ENCODE measurements at places on chromosomes 3 and 15.

DNA sequence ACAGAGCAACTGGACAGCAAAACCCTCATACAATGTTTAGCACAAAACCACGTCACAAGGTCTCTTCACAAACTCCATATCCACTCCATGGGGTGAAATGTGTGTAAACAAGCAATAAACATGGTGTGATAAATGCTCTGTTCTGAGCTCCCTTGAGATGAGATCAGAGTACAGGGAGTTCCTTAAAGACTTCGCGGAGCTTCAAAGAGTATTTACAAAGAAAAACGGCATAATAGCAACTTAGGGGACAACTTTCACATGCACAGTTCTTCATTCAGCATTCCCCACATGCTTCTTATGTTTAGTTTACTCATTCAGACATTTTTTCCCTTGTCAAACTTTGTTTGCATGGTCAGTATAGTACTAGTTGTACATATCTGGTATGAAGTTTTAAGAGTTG, 52.5 kb upstream of the SUCLG2 start:
- no peaks in the 10 kb centered on the region for H3K4me1 ChIP-seq
- no peaks in the 10 kb centered on the region for H3K27me3 ChIP-seq
- no peak for DNase-seq
- no peak overlapping the region for H3K4me3 ChIP-seq

GRCh38 chr3:100503448-100503847, 11.0 kb downstream of the TMEM45A start:
- H3K36me3 ChIP-seq, result no peaks in the 10 kb centered on the region
- no peak overlapping the region for H3K27ac ChIP-seq
- H3K4me3 ChIP-seq, result no peak overlapping the region
- H3K4me1 ChIP-seq, result no peaks in the 10 kb centered on the region
- no peak for DNase-seq

DNA sequence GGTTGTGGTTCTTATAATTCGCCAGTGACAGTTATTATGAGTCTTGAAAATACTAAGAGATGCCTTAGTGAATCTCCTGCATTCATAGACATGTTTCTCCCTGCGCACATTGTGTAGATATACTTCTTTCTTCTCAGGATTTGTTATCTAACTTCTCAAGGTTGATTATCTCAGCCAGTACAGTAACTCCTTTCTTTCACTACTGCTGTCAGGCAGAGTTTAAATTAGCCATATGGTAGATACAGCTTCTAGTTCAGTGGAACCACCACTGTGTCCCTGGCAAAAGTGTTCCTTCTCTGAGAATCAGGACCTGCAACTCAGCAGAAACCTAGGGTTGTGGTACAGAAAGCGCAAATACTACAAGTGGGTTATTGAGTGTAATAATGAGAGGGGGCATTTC, 175.0 kb upstream of the SGO1 start:
- DNase-seq, result no peak
- peaks cover 1% of the 10 kb centered on the region for H3K36me3 ChIP-seq
- H3K4me3 ChIP-seq, result no peak overlapping the region
- H3K4me1 ChIP-seq, result no peaks in the 10 kb centered on the region
- H3K27ac ChIP-seq, result no peak overlapping the region
- H3K27me3 ChIP-seq, result no peaks in the 10 kb centered on the region

GRCh38 chr15:72252663-72253299, 19.6 kb downstream of the PARP6 start:
- no peak overlapping the region for H3K4me3 ChIP-seq
- peaks cover 37% of the 10 kb centered on the region for H3K36me3 ChIP-seq
- DNase-seq, result no peak

DNA sequence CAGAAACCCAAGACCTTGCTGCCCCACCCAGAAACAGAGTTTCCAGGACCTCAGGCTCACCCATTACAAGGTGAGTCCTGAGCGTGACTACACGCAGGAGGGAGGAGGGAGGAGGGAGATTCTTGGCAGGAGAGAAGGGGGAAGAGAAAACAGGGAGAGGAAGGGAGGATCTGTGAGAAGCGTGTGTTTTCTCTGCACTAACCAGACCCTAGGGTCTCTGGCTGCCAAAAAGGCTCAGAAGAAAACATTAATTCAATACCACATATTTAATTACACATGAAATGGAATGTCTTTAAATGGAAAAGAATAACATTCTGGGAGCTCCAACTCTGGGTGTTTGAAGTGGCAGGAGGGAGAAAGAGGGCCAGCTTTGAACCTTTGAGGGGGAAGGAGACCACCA, 309.0 kb downstream of the NTRK3 start:
- no peaks in the 10 kb centered on the region for H3K27me3 ChIP-seq
- H3K4me3 ChIP-seq, result no peak overlapping the region
- no peak for DNase-seq
- H3K36me3 ChIP-seq, result no peaks in the 10 kb centered on the region

DNA sequence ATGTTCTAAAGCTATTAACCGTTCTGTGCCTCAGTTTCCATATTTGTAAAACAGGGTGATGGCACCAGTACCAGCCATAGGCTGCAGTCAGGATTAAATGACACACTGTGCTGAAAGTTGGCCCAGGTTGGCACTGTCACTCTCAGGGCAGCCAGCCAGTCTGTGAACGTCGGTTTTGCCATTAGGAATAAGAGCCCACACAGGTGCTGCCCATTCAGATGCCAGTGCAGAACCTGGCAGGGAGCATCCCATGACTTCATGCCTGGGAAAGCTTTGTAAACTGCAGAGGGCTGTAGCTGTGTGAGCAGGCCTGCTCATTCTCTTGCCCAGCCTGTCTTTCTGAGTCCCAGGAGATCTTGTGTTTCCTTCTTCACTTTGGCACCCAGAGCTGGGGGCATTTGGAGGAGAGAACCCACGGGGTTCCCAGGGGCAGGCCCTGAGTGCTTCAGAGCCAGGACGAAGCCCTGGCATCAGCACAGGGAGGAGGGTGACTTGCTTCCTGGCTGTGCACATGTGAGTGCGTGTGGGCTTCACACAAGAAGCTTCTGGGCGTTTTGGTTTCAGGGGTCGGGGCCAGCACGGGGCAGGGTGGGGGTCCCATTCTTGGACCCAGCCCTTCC, 46.9 kb downstream of the ZNF710 start:
- H3K27ac ChIP-seq, result no peak overlapping the region
- no peaks in the 10 kb centered on the region for H3K4me1 ChIP-seq
- DNase-seq, result no peak
- H3K27me3 ChIP-seq, result no peaks in the 10 kb centered on the region
- no peak overlapping the region for H3K4me3 ChIP-seq

GRCh38 chr3:13687517-13687943, 138.6 kb downstream of the FBLN2 start:
- H3K4me1 ChIP-seq, result no peaks in the 10 kb centered on the region
- no peaks in the 10 kb centered on the region for H3K27me3 ChIP-seq
- no peaks in the 10 kb centered on the region for H3K36me3 ChIP-seq
- no peak for DNase-seq
- H3K27ac ChIP-seq, result no peak overlapping the region
- H3K4me3 ChIP-seq, result no peak overlapping the region

- no peak overlapping the region for H3K27ac ChIP-seq
- H3K4me1 ChIP-seq, result peaks cover 2% of the 10 kb centered on the region
- H3K27me3 ChIP-seq, result peaks cover 10% of the 10 kb centered on the region
- no peak for DNase-seq
- H3K4me3 ChIP-seq, result no peak overlapping the region
These were observed 84.6 kb downstream of the CD47 start for GRCh38 chr3:108006077-108006771.

- H3K4me3 ChIP-seq, result peak overlapping the region; percentile 90
- peaks cover 7% of the 10 kb centered on the region for H3K27me3 ChIP-seq
- H3K4me1 ChIP-seq, result peaks cover 17% of the 10 kb centered on the region
These were observed 641 bp downstream of the ACVR2B start for GRCh38 chr3:38454178-38454883.

GRCh38 chr15:85730001-85730820, 64.5 kb downstream of the KLHL25 start:
- H3K4me3 ChIP-seq, result no peak overlapping the region
- H3K27me3 ChIP-seq, result no peaks in the 10 kb centered on the region
- peaks cover 73% of the 10 kb centered on the region for H3K36me3 ChIP-seq
- peaks cover 11% of the 10 kb centered on the region for H3K4me1 ChIP-seq

DNA sequence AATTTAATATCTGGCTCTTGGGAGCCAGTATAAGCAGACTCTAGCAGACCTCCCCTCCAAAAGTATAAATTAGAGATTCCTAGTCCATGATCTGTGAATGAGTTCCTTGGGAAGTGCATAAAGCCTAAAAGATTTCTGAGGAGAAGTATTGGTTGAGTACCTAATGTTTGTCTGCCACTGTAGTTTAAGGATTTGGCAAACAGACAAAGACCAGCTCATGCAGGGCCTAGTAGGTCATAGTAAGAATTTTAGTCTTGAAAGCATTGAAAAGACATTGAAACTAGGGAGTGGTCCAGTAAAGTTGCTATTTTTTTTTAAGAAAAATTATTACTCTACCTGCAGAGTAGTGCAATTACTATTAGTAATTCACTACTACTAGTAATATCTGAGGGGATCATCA, 67.5 kb downstream of the SPRED1 start:
- H3K27ac ChIP-seq, result no peak overlapping the region
- no peak overlapping the region for H3K4me3 ChIP-seq
- H3K27me3 ChIP-seq, result peaks cover 29% of the 10 kb centered on the region
- no peak for DNase-seq

- no peak for DNase-seq
- H3K36me3 ChIP-seq, result no peaks in the 10 kb centered on the region
- H3K27me3 ChIP-seq, result peaks cover 10% of the 10 kb centered on the region
- no peak overlapping the region for H3K4me3 ChIP-seq
- peaks cover 4% of the 10 kb centered on the region for H3K4me1 ChIP-seq
These were observed 223.3 kb downstream of the FAM43A start for GRCh38 chr3:194908972-194909371.

DNA sequence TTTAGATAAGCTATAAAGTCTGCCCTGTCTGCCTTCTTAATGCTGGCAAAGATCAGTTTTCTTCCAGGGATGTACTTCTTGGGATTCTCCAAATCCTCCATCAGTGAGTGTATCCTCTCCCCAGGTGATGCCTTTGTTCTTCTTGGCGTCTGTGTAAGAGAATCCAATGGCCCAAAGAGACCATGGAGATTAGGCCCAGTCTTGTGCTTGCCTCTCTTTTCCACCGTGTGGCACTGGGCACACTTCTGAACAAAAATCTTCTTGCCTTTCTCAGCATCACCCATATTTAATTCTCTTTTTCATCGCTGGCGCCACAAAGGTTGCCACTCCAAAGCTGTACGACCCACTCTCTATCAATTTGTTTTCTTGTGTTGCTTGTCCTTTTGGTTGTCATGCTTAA, 32.2 kb upstream of the TAMM41 start:
- H3K4me1 ChIP-seq, result no peaks in the 10 kb centered on the region
- no peak overlapping the region for H3K4me3 ChIP-seq
- H3K36me3 ChIP-seq, result no peaks in the 10 kb centered on the region
- no peak overlapping the region for H3K27ac ChIP-seq
- peaks cover 16% of the 10 kb centered on the region for H3K27me3 ChIP-seq

DNA sequence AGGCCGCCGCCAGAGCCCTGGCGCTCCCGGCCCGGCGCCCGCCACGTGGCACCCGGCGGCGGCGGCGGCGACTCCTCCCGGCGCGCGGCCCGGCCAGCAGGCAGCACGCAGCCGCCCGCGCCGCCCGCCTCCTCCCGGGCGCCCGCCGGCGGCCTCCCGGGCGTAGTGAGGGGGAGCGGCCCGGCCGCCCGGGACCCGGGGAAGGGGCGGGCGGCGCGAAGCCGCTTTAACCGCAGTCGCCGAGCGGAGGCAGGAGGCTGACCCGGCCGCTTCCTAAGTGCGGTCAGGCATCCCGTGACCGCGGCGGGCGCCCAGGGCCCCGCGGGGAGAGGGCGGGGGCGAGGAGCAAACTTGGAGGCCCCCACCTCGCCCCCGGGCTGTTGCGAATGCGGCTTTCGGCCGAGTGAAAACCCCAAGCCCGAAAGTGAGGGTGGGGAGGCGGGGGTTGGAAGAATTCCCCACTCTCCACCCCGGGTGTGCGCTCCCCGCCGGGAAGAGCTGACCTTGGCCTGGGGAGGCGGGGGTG, 1.7 kb upstream of the HES1 start:
- H3K4me1 ChIP-seq, result peaks cover 52% of the 10 kb centered on the region
- no peak overlapping the region for H3K4me3 ChIP-seq
- H3K27ac ChIP-seq, result no peak overlapping the region
- peaks cover 82% of the 10 kb centered on the region for H3K27me3 ChIP-seq
- H3K36me3 ChIP-seq, result peaks cover 2% of the 10 kb centered on the region
- no peak for DNase-seq

- H3K4me3 ChIP-seq, result no peak overlapping the region
- no peaks in the 10 kb centered on the region for H3K4me1 ChIP-seq
- H3K27ac ChIP-seq, result no peak overlapping the region
- H3K36me3 ChIP-seq, result no peaks in the 10 kb centered on the region
- no peaks in the 10 kb centered on the region for H3K27me3 ChIP-seq
- no peak for DNase-seq
These were observed 455.3 kb upstream of the ALCAM start for GRCh38 chr3:104911376-104911775.

DNA sequence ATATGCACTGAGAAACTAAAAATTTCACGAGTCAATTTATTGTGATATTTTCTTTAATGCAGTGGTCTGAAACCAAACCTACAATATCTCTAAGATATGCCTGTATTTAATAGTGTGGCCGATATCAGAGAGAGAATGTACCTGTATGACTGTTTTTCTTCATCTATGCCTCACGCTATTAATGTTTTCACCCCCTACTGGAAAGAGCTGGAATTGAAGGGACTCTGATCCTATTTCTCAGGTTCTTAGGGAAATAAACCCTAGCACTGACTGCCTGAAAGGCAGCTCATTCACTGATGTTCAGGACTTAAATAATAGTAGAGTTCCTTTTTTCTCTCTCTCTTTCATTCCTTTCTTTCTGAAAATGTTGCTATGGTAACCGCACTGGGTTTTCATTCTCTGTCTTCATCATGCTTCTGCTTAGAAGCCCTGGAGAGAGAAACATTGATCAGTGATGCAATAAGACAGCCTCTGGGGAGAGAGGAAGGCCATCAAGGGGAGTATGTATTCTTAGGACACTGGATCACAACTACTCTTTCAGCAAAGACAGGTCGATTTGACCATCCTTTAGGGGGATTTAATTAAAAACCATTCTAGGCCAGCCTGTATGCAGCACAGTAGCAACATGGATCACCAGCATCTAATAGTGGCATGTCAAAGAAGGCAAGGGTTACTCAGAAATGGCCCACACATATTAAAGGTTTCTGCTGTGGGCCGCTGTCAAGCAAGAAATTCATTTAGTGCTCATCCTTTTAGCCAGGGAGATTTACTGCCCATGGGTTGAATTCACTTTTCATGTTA, 1135.7 kb downstream of the IGSF11 start:
- H3K27ac ChIP-seq, result no peak overlapping the region
- H3K4me1 ChIP-seq, result no peaks in the 10 kb centered on the region
- no peaks in the 10 kb centered on the region for H3K36me3 ChIP-seq
- DNase-seq, result no peak
- H3K4me3 ChIP-seq, result no peak overlapping the region
- H3K27me3 ChIP-seq, result no peaks in the 10 kb centered on the region

DNA sequence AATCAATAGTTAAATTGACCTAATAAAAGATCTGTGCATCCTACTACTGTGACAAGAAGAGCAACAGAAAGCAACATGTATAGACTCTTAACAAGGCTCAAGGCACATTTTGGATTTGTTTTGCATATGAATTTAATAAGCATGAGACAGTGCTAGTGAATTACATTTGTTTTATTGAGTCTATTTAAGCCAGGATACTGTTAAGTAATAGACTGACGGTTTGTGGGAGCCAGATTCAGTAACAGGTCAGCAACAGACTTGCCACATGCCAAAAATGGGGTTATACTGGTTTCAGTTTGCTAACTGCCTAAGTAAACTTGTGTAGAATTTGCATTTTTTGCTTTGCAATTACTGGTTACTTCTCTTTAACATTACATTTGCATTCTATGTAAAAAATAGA, 54.0 kb downstream of the MBNL1 start:
- peaks cover 69% of the 10 kb centered on the region for H3K4me1 ChIP-seq
- peaks cover 44% of the 10 kb centered on the region for H3K36me3 ChIP-seq
- peak; percentile 58 for DNase-seq
- H3K27ac ChIP-seq, result peak overlapping the region; percentile 69
- H3K4me3 ChIP-seq, result peak overlapping the region; percentile 37
